ENCODE measurements at places on chromosomes 7 and 10.

GRCh38 chr10:96660297-96660696 lies 60.0 kb downstream of the PIK3AP1 start:
- no peak for DNase-seq

DNA sequence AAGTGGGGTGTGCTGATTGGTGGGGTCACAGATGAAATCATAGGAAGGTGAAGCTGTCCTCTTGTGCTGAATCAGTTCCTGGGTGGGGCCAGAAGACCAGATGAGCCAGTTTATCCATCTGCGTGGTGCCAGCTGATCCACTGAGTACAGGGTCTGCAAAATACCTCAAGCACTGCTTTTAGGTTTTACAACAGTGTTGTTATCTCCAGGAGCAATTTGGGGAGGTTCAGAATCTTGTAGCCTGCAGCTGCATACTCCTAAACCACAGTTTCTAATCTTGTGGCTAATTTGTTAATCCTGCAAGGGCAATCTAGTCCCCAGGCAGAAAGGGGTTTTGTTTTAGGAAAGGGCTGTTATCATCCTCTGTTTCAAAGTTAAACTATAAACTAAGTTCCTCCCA lies 17.0 kb upstream of the IFRD1 start:
- DNase-seq, result no peak

- DNase-seq, result peak; percentile 4
Measured at GRCh38 chr10:111098679-111099437, 22.0 kb downstream of the ADRA2A start.

GRCh38 chr7:39910108-39910869 lies 39.8 kb upstream of the CDK13 start:
- DNase-seq, result peak; percentile 56

GRCh38 chr10:56537984-56538383 lies 176.9 kb upstream of the ZWINT start:
- peak; percentile 84 for DNase-seq

DNA sequence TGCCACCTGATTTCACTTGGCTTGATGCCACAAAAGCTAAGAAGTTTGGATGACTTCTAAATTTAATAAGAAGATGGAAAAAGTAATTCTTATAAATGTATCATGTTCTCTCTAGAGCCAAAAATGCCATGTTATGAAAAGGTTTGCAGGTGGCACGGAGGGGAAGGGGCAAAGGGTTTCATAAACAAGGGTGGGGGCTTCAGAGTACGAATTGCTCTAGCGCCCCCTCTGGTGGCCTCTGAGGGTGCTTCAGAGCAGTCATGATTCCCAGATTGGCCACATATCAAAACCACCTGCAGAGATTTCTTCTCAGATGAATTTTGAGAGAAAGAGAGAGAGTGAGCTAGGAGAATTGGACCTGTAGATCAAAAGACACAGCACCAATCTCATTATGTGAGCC lies 208.6 kb upstream of the YAE1 start:
- no peak for DNase-seq

All from fibroblast of skin of back (primary cell).